ENCODE measurements at places on chromosomes 5 and 9.

DNA sequence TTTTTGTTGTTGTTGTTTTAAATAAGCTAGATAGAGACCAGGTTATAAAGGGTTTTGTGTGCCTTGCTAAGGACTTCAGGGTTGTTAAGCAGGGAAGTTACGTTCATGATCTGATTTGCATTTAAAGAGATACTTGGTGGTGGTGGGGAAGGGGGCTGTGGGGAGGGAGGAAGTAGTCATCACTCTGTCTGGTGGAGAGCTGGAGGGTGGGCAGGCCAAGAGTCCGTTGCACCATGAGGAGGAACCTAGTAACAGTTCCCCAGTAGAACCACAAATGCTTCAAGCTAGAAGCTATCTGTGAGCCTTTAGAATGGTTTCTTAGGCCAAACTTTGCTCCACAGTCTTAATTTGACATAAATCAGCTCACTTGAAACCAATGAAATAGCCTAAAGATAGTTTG, 18.7 kb upstream of the ROPN1L start:
- no peak for DNase-seq

GRCh38 chr5:119255571-119256356, 100.1 kb upstream of the TNFAIP8 start:
- DNase-seq, result no peak

- DNase-seq, result peak; percentile 53
These were observed 1.0 kb downstream of the GGTA1 start for GRCh38 chr9:121498487-121499176.

DNA sequence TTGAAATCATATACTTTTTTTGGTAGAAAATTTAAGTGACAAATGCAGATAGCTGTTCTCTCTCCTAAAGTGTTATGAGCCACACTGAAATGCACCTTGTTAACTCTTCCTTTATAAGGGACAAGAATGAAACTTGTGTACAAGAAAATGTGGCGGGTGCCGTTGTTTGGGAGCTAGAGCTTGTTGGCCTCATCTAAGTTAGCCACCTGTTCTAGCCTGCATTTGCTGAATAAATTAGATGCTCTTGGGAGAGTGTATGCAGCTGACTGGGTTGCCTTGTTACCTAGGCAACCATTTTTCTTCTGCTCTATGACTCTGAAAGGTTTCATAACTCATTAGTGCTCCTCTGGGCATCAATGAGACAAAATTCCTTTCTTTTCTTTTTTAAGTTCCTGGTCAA, 174.3 kb downstream of the TAF11L14 start:
- DNase-seq, result no peak

DNA sequence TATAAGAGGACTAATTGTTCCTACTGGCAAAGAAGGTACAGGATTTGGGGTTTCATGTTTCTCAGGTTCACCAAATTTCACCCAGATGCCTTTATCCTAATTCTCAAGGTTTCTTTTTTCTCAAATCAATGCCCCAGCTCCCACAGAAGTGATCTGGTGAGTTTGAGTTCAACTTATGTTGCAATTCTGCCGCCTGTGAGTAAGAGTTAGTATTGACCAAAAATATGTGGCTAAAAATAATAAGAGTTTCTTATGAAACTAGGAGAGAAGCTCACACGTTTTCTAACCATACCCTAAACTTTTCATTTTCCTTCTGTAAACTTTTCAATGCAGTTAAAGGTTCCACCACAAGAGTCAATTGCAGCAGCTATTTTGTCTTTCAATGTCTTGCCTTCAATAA, 15.1 kb downstream of the SLCO6A1 start:
- DNase-seq, result no peak

- DNase-seq, result no peak
These were observed 182.5 kb upstream of the RAD23B start for GRCh38 chr9:107100591-107100990.

GRCh38 chr9:91913986-91914385, 36.0 kb downstream of the ROR2 start:
- no peak for DNase-seq
